ENCODE measurements at places on chromosomes 3 and 15.

- DNase-seq, result no peak
These were observed 312.5 kb downstream of the SHQ1 start for GRCh38 chr3:72535772-72536171.

DNA sequence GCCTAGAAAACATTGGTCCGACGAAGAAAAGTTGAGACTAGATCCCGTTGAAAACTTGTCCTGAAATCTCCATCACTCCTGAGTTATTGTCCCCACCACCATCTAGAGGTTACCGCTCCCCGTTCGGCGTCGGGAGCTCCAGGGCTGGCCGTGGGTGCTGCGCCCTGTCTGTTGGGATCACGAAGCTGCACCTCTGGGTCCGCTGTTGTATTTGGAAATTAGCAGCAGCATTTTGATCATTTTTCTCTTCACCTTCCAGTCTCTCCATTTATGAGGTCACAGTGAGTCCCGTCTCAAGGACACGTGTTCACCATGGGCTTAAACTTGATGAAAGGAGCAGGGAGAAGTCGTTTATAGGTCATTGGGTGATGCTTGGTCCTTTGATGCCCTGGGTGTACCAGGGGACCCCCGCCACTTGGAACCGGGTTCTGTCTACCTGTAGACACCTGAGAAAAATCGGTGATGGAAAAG, 565 bp downstream of the MANF start:
- no peak for DNase-seq

- DNase-seq, result no peak
These were observed 30.1 kb downstream of the CFAP161 start for GRCh38 chr15:81163961-81164800.

GRCh38 chr3:125313060-125313635, 62.0 kb downstream of the ZNF148 start:
- DNase-seq, result no peak

DNA sequence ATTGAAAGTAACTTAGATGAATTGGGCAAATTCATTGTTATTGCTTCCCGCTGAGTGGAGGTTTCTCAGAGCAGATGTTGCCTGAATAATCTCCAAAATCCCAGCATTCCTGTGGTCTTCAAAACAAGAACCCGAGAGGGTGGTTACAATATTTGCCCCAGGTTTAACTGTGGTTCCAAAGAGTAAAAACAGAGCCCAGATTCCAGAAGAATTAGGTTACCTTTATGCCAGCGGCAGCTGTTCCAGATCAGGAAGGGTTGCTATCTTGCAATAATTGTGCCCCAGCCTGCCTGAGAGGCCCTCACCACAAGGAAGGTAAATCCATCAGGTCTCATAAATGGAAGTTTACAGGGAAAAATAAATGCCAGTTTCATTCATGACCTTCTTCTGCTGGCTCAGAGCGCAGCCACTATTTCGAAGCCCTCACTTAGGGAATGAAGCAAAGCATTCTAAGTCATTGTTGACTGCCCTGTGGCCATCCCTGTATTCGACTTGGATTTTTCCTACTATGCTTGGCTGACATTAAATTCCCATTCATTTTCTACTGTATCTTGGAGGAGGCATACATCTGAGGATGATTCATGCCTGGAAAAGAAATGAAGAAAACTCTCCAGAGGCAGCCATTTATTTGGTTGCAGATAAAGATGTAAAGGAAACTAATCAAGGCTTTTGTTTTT, 54.6 kb downstream of the SSUH2 start:
- no peak for DNase-seq

GRCh38 chr15:38843736-38844590, 279.3 kb upstream of the RASGRP1 start:
- DNase-seq, result no peak

- DNase-seq, result no peak
These were observed 676.5 kb upstream of the CFAP20DC start for GRCh38 chr3:59726279-59726678.

- no peak for DNase-seq
These were observed 48.6 kb upstream of the C15orf39 start for GRCh38 chr15:75153087-75153486.

DNA sequence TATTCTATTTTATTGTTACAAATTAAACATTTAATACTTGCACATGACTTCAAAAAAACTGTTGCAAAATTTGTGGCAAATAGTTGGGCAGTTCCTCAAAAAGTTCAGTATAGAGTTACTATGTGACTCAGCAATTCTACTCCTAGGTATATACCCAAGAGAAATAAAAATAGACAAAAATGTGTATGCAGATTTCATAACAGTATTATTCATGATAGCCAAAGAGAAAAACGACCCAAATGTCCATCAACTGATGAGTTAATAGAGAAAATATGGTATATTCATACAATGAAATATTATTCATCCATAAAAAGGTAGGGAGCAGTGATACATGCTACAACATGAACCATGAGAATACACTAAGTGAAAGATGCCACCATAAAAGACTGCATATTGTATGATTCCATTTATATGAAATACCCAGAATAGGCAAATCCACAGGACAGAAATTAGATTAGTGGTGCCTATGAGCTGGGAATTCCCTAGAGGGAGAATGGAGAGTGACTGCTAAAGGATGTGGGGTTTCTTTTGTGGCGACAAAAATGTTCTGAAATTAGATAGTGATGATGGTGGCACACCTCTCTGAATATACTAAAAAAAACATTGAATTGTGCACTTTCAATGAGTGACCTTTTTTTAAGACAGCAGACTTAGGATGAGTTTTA, 31.6 kb upstream of the CLASP2 start:
- no peak for DNase-seq

- no peak for DNase-seq
These were observed 56.3 kb upstream of the EPHB3 start for GRCh38 chr3:184505076-184505878.

DNA sequence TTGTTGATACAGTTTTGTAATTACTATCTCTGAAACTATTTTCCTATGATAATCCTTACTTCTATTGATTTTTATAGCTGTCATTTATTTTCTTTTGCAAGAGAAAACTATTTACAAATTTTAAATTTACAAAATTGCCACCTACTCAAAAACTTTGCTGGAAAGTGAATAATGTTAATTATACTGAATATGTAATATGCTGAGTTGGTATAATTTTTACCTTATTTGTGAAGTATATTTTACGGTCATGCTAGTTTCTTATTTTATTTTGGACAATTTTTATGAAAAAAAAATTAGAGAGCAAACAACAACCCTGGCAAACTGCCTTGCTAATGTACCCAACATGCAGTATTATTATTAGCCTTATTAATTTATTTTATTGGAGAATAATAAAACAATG, 2.9 kb downstream of the KCNH8 start:
- DNase-seq, result no peak

Measured in stimulated activated CD4-positive, alpha-beta T cell treated with anti-CD3 and anti-CD28 coated beads, TNF-alpha, amount 100 ng/mL, for 1 hour (primary cell).